ENCODE measurements at places on chromosomes 16 and 17. TPM values are rescaled to one million over a fixed set of nuclear protein-coding genes. Genes with fewer than 3 reads are reported as not detected.
A peak's percentile ranks its signal among the peaks of the same experiment; 100 is the strongest.

Gene RNF222
- total RNA-seq = 0.81 TPM

Gene ABCA10
- 2.4 TPM for total RNA-seq

Gene KCNH6
- not detected for total RNA-seq

Gene SLC16A5
- total RNA-seq = 9.3 TPM

Gene MYL4
- not detected for total RNA-seq

Gene SOST
- total RNA-seq = not detected

Gene PRDM7
- not detected for total RNA-seq

Gene C1QL1
- total RNA-seq = not detected

Gene CIBAR2
- total RNA-seq = not detected

Gene TNFRSF13B
- total RNA-seq = 3.1 TPM

GRCh38 chr17:67283731-67284516, 38.9 kb upstream of the HELZ start:
- no peak overlapping the region for H3K27ac ChIP-seq
- H3K36me3 ChIP-seq = no peaks in the 10 kb centered on the region
- no peak overlapping the region for H3K4me3 ChIP-seq
- no peaks in the 10 kb centered on the region for H3K27me3 ChIP-seq

DNA sequence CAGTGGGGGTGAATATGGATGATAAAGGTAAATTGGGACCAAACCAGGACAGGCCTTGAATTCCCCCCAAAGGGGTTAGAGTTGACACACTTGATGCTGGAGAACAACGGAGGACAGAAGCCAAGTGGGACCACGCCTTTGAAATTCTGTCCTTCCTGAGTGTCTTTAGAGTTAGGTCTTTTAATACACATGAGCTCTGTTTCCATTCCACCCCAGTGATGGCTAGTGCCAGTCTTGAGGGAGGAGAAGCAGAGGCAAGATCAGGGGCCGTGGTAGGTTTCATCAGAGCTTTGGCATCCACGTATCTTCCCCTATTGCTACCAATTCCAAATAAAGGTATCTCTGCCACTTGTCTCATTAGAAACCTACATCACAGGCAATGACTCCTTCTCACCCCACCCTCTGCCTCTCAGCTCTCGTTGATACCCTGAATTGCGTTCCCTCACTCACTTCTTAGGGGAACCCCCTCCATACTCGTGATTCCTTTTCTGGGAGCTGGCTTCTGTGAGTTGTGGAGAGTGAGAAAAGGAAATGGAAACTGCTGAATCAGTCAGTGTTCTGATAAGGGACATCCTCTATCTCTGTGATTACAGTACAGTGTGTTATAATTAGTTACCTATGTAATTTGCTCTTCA, 2.4 kb upstream of the CCL3L1 start:
- no peak overlapping the region for H3K4me3 ChIP-seq
- H3K27me3 ChIP-seq = no peaks in the 10 kb centered on the region
- no peak overlapping the region for H3K27ac ChIP-seq
- DNase-seq = no peak
- no peaks in the 10 kb centered on the region for H3K4me1 ChIP-seq
- no peaks in the 10 kb centered on the region for H3K36me3 ChIP-seq

DNA sequence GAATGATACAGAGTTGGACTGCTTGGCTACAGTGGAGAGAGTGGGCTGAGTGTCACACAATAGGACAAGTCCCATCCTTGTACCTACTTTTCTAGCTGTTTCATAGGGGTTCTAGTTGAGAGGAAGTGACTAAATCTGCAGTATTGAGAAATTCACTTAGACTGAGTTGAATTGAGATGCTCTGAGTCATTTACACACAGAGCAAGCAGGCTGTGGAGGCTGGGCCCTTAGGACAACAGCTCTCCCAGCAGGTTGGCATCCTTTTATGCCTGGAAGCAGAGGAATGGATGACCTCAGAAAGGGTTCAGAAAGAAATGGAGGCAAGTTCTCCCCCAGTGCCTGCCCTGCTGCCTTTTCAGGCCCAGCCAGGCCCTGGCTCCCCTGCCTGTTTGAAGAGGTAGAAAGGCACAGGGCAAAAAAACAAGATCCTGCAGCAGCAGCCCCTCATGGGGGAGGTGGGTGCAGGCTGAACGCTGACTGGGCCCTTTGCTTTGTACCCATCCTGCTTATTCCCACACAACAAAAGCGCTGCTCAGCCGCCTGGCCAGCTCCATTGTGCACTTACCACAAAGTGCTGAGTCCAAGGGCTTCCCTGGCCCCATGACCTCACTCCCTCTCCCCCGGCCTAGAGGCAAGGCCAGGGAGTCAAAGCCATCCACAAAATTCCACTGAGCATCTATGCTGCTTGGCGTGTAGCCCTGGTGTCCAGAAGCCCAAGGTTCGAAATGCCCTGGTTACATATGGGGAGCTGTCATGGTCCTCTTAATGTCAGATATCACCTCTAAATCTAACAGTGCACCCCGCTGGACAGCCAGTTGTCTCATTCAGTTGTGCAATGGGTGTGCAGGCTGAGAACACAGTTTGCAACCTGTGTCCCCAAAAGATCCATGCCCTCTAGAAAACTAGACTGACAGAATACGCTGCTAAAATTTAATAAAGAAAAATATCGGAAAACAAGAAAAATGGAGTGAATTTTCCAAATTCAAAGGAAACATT, 5.4 kb upstream of the CRYBA1 start:
- no peaks in the 10 kb centered on the region for H3K4me1 ChIP-seq
- H3K36me3 ChIP-seq = no peaks in the 10 kb centered on the region
- no peak overlapping the region for H3K4me3 ChIP-seq
- DNase-seq = no peak
- H3K27me3 ChIP-seq = no peaks in the 10 kb centered on the region

DNA sequence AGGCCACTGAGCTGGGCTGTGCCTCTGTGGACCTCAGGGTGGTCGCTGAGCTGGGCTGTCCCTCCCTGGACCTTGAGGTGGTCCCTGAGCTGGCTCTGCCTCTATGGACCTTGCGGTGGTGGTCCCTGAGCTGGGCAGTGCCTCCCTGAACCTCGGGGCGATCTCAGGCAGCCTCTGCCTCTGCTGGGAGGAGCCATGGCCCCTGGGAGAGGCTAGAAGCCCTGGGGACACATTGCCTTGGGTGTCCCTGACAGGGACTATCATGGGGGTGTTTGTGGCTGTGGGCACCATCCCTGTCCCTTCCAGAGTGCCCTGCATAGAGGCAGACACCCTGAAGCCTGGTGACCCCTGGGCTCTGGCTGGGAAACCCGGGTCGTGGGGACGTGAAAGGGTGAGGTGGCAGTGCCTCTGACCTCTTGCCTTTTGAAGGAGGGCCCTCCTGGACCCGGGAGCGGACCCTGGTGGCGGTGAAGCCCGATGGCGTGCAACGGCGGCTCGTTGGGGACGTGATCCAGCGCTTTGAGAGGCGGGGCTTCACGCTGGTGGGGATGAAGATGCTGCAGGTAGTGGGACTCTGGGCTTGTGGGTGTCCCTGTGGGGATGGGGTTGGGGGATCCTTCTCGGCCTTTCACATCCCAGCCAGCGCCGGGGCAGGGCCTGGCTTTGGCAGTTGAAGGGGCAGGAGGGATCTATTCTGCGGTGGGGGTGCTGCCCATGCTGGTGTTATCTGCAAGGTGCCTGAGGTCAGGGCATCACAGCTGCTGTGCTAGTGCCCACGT, 1.8 kb downstream of the NME4 start:
- no peak for DNase-seq
- H3K4me3 ChIP-seq = no peak overlapping the region
- no peaks in the 10 kb centered on the region for H3K36me3 ChIP-seq
- peaks cover 16% of the 10 kb centered on the region for H3K4me1 ChIP-seq
- H3K27ac ChIP-seq = no peak overlapping the region
- no peaks in the 10 kb centered on the region for H3K27me3 ChIP-seq

DNA sequence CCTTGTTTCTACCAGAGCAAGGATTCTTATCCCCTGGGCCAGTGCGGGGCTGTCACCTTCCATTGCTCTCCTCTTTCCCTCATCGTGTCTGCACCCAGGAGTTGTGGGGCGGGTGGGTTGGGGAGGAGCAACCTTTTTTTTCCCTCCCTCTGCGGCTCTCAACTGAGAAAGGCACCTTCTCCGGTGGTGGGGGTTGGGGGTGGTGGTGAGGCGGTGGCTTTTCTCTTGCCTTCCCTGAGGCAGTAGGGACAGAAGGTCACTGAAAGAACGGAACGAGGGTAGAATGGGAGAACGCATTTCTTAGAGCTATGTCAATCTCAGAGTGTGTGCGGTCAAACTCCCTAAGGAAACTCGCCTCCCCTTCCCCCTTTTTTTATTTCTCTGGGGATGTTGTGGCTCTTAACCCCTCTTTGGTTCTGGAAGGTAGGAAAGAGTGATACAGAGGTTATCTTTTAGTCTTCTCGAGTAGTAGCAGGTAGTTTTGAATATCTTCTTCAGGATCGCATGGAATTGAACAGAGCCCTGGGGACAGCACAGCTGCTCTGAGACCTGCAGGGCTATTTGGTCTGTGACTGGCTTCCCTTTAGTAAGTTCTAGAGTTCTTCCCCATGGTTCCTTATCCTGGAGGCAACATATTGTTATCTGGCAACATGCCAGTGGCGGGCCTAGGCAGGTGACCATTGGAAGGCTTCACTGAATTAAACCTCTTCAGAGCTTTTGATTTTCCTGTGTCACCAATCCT, 994 bp downstream of the CLTC start:
- peaks cover 4% of the 10 kb centered on the region for H3K36me3 ChIP-seq
- DNase-seq = peak; percentile 67
- peak overlapping the region; percentile 98 for H3K27ac ChIP-seq
- H3K27me3 ChIP-seq = no peaks in the 10 kb centered on the region

GRCh38 chr16:67883872-67884261, 818 bp upstream of the NRN1L start:
- DNase-seq = peak; percentile 59
- H3K27ac ChIP-seq = no peak overlapping the region
- H3K27me3 ChIP-seq = no peaks in the 10 kb centered on the region
- H3K4me3 ChIP-seq = no peak overlapping the region
- H3K36me3 ChIP-seq = peaks cover 54% of the 10 kb centered on the region
- no peaks in the 10 kb centered on the region for H3K4me1 ChIP-seq

GRCh38 chr17:9790889-9791876, at the start of gene DHRS7C:
TSS of gene DHRS7C (minus strand) at chr17:9791592. CDS start at chr17:9791284, 308 bp downstream.
- no peak within 1 kb of the TSS for H3K4me3 ChIP-seq
- DNase-seq = no peak
- H3K36me3 ChIP-seq = no peaks in the 10 kb centered on the region
- no peak within 1 kb of the TSS for H3K27ac ChIP-seq
- H3K4me1 ChIP-seq = no peaks in the 10 kb centered on the region
- no peaks in the 10 kb centered on the region for H3K27me3 ChIP-seq

DNA sequence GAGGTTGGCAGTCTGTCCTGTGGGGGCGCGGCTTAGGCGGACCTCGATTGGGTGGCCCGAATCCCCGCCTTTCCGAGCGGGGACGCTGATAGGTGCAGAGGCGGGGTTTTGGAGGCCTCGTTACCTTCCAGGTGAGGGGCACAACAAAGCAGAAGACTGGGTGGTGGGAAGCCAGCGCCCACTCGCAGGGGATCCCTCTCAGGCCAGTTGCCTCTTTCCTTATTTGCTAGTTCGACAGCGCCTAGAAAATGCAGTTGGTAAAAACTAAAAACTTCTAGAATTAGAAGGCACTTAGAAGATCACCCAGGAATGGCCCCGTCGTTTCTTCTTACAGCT, 730 bp downstream of the KAT7 start:
- peak overlapping the region; percentile 82 for H3K4me3 ChIP-seq
- no peak for DNase-seq
- H3K36me3 ChIP-seq = peaks cover 31% of the 10 kb centered on the region
- H3K27ac ChIP-seq = peak overlapping the region; percentile 99

- H3K27me3 ChIP-seq = peaks cover 1% of the 10 kb centered on the region
- H3K4me1 ChIP-seq = peaks cover 24% of the 10 kb centered on the region
- H3K4me3 ChIP-seq = peak overlapping the region; percentile 76
- no peaks in the 10 kb centered on the region for H3K36me3 ChIP-seq
Observed at GRCh38 chr17:55237841-55238178, 26.9 kb upstream of the HLF start.

DNA sequence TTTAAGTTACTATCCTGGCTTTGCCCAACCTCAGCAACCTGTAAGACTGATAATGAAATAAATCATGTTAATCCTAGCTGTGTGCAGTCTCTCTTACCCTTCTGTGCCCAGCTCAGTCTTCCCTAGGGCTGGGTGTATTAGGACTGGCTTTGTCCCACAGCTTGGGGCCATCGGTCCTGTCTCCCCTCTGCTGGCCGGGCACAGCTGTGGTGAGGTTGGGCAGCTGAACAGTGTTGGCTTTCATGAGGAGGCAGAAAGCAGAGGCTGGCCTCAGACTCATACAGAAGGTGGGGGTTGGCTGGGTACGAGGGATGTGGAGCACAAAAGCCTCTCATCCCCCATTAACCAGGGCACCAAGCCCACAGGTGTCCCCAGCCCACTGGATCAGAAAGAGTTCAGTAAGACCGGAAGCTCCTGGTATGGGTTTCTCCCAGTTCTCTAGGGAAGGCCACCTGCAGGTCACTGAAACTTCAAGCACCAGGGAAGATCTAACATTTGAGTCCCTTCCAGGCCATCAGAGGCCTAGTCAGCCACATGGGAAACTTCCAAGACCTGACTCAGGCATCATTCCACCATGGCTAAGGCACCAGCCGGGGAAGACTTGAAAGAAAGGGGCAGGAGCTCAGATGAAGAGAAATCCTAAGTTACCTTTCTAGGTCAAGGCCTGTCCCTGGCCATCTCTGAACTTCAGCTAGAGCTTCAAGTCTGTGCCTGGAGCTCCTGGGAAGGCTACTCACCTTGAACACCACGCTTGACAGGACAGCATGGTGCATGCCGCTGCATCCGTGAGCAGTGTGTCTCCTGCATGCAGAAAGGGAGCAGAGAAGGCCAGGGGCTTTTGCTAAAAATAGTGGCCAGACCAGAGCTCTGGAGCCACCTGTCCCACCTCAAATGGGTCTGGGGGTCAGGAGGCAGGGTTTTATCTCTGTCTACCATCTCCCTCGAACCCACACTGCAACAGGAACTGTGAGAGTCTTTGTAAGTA, 8.8 kb downstream of the CNP start:
- H3K4me1 ChIP-seq = peaks cover 4% of the 10 kb centered on the region
- H3K27ac ChIP-seq = no peak overlapping the region
- DNase-seq = no peak
- no peak overlapping the region for H3K4me3 ChIP-seq

DNA sequence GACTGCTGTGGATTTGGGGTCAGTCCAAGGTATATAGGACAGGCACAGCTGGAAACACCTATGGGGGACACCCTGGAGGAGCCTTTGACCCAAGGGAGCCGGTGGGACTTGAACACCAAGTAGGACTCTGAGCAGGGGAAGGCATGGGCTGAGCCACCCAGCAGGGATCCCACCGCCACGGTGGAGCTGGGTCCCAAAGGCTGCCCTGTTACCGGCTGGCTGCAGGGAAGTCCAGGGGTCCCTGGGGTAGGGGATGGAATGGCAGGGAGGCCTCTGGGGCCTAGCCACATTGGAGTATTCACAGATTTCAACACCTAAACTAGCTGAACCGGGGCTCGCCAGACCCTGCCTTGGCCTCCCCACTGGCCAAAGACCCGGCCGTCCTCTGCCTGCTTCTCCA, 39.7 kb upstream of the CREBBP start:
- H3K36me3 ChIP-seq = no peaks in the 10 kb centered on the region
- no peak overlapping the region for H3K4me3 ChIP-seq

DNA sequence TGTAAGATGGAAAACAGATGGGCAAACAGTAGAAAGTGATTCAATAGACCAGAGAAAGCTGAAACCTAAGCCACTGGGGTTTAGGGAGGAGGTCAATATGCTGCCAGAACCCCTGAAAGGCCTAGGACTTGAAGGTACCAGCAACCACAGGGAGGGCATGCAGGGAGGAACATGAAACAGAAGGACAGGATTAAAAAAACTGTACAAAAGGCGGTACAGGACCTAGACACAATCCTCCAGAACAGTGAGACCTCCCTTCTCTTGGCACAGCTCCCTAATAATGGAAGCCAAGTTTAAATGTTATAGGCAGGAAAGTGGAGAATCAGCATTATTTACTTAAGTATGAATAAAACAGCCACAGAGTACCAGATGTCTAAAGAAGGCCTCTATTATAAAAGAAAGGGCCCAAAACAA, 105.5 kb downstream of the SPAG9 start:
- H3K27ac ChIP-seq = no peak overlapping the region
- H3K36me3 ChIP-seq = peaks cover 55% of the 10 kb centered on the region
- DNase-seq = no peak
- no peak overlapping the region for H3K4me3 ChIP-seq
- H3K4me1 ChIP-seq = no peaks in the 10 kb centered on the region
- no peaks in the 10 kb centered on the region for H3K27me3 ChIP-seq
